Activated CD4-positive, CD25-positive, alpha-beta regulatory T cell treated with anti-CD3 and anti-CD28 coated beads, Interleukin-2, amount 50 U/mL, for 16 hours (primary cell): ENCODE measurements at places on chromosomes 16 and 17.

DNA sequence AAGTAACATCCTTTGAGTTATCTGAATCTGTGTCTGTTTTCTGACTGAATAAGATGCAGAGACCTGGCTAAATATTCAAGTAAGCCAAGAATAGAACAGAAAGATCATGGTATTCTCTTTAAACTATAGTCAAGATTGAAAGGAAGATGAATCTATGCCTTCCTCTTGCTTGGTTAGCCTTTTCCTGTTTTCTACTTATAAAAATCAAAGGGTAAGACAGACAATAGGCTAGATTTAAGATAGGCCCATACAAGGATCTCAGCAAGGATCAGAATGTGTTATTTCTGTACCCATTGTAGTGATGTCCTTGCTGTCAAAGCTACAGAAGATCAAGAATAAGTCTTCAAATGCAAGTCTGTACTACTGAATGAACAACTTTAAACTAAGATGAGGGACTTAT lies 7.0 kb upstream of the CDR2 start:
- no peak for DNase-seq

DNA sequence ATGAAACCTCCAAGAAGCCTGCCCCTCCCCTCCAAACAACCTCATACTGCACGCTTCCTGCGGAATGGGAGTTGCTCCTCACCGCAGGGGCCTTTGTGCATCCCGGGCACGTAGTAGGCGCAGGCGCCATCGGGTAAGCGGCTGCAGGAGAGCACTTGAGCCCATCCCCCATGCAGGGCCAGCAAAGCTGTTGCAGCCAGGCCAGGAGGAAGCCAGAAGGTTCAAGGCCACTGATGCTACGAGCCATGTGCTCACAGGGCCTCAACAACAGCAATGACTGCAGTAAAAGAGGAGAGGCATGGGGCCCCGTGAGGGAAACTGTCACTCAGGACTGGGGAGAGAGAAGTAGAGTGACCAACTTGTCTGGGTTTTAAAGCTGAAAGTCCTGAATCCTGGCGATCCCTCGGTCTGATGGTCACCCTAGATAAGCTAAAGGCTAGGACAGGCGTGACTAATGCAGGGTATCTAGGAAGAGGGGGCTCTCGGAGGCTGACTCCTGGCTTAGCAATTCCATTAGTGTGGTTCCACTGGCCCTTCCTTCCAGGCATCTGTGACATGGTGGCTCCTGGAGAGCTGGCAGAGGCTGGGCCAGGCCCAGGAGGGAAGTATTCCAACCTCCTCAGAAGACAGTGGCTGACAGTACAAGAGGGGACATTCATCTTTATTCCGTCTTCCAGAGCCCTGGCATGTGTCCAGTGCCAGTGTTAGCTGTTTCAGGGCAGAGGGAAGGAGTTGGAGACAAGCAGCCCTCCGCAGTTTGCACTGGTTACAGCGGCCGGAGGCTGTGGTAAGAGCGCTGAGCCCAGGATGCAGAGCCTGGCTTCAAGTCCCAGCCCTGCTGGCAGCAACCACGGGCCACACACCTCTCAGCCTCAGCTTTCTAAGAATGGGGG lies 20.8 kb downstream of the GOSR2 start:
- DNase-seq = no peak

DNA sequence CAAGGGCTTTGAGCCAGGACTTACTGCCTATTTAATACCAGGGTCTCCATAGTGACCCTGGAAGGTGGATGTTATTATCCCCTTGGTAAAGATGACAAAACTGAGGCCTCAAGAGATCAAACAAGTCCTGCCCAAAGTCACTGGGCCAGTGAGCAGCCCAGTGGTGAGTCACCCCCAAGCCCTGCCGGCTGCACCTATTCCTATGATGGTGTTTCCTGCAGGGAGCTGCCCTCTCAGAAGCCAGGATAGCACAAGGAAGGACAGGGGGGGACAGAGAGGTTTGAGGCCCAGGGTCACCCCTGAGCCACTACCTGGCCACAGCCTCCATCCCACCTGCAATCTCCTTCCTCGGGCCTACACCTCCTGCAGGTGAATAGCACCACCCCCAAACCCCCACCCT lies 90.9 kb downstream of the SDK2 start:
- DNase-seq = no peak

GRCh38 chr17:73983621-73984400 lies 219.7 kb upstream of the RPL38 start:
- no peak for DNase-seq

GRCh38 chr16:11240636-11241473 lies 15.1 kb downstream of the SOCS1 start:
- DNase-seq = no peak

DNA sequence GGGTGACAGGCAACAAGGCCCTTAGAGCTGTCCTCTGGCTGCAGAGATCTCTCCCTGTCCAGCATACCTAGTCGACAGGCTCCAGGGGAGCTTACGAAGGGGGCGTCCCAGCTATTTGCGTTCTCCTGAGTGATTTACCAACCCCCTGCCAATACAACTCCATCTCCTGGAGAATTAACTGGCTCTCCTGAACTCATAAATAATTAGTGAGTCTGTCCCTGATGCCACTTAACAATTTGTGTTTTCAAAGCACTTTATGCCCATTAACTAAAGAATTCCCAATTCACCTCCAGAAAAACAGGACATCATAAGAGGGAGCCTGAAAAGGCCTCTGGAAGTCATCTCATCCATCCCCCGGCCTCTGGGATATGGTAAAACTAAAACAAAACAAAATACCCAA lies 26.7 kb downstream of the SDK2 start:
- DNase-seq = no peak

GRCh38 chr16:4435337-4436067 lies 9.8 kb downstream of the DNAJA3 start:
- DNase-seq = no peak

DNA sequence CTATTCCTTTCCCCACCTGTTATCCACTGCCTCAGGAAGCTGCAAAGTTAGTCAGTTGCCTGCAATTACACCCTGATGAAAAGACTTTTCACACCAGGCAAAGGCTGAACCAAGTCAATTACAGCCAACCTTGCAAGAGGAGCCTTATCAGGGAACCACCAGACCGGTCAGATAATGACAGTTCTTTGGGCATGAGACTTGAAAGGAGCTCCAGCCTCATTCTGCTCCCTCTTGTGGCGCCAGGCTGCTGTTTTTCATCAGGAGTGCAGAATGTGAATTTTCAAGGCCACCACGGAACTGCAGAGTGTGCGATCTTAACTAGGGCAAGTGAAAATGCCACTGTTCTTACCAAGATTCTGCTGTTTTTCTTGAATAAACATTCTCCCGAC lies 22.5 kb downstream of the DNAI2 start:
- no peak for DNase-seq

DNA sequence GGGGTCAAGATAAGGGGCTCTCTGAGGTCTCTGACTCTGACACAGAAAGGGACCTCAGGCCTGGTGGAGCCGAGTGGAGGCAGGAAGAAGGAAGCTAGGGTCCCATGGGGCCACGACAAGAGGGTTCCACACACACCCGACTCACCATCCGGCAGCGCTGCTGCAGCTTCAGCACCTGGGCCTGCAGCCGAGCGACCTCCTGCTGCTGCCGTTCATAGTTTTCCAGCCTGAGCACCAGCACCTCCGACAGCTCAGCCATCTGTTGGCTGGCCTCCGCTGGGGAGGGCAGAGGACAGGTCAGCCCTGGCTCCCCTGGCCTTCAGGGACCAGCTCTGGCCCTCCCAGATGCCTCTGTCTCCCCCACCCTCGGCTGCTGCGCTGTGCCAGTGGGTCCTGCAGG lies 6.4 kb downstream of the HAP1 start:
- no peak for DNase-seq

GRCh38 chr17:47821424-47822391 lies at the start of gene OSBPL7:
Gene OSBPL7 (minus strand): TSS chr17:47821794. CDS start chr17:47820278, 1,516 bp downstream.
- DNase-seq = peak; percentile 40

DNA sequence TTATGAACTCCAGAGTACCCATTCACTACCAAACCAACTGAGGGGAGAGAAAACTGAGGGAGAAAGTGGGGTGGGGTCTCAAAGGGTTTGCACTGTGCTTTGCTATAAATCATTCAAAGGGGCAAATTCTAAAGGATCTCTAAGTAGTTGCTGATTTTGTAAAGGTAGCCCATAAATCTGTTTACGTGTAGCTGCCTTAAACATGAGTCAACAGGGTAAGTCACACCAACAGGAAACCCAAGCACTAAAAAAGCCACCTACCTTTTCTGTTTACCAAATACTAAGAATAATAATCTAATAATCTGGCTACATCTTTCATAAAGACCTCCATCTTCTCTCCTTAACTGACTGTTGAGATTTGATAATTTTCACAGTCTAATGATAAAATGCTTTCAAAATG lies 8.4 kb upstream of the HSBP1 start:
- DNase-seq = no peak

DNA sequence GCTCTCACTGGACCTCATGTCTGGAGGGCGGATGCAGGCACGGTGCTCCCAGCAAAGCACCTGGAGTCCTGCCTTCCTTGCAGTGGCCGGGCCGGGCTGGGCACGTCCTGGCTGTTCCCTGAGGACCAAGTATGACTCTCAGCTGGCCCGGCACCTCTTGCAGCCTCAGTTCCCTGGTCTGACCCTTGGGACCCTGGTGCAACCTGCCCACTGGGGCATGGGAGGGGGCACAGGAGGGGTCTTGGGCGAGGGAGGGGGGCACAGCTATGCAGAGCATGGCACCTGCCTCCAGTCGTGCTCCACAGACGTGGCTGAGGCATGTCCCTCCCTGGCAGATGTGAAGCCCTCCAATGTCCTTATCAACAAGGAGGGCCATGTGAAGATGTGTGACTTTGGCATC lies 19.6 kb downstream of the MAP2K3 start:
- no peak for DNase-seq

GRCh38 chr17:73513426-73513825 lies 130.8 kb downstream of the SDK2 start:
- no peak for DNase-seq

DNA sequence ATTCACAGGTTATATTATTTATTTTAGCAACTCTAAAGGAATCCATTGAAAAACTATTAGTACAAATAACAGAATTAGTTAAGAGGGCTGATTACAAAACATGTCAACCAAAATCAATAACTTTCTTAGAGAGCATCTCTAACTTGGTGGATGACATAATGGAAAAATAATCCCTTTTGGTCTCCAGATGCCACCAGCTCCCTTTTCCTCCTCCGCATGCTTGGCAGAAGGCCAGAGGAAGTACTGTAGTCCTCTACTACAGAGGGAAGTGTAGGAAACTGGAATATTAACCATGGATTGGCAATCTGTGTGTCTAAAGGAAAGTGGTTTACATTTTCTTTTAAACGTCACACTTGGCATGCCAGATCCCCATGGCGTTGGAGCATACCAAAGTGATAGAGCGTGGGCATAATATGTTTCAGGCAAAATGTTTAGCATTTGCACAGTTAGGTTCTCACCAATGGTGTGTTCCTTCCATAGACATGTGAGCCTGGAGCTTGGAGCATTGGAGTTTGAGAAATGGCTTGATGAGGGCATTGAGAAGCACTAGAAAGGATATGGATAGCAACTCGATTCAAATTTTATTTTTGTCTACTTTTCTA lies 106.3 kb downstream of the PRKCB start:
- DNase-seq = no peak

DNA sequence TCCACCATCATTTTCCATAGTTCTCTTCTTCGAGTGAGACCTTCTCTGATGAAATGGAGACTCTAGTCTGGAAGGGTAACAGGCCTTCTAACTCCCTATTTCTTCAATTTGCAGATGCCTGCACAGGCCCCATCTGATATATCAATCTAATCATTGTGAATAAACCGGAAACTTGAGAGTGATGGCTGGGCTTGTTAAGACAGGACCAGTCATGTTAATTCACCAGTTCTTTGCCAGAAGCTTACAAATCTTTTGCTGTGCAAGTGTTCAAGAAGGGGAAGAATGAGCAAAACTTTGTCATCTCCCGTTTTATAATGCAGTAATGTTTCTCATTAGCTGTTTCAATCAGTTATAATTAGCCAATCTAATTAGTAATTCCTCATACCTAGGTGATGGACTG lies 1561.3 kb upstream of the GOT2 start:
- no peak for DNase-seq

DNA sequence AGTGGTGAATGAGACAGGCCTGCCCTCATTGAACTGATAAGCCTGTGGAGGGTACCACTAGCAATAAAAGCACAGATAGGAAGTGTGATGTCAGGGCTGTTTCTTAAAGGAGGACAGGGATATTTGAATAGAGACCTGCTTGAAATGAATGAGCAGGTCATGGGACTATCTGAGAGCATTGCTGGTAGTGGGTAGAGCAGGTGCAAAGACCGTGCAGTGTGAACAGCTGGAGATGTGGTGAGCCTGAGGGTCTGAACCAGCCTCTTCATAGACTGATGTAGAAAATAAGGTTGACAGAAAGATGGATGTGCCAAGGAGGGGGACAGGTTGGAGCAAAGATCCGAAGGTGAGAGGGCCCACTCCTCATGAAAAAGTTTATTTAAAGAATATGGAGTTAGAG lies 2.4 kb downstream of the NUP93 start:
- DNase-seq = no peak

DNA sequence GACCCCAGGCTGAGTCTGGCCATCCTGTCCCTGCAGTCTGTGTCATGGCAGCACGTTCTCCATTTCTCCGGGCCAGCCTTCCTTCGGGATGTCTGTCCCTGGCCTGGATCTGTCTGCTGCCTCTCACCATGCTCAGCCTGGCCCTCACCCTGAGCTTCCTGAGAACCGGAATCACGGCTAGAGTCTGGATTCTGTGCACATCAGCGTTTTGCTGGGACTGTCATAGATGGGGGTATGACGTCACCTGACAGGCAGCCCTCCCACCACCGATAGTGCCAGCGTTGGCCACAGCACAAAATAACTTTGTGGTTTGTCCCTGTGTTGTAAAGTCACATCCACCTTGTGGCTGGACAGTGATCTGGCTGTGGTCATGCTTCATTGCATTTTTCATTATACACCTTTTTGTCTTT lies 59.2 kb downstream of the B9D1 start:
- DNase-seq = no peak

- peak; percentile 62 for DNase-seq
These were observed 28.7 kb upstream of the FASN start for GRCh38 chr17:82126556-82127314.

DNA sequence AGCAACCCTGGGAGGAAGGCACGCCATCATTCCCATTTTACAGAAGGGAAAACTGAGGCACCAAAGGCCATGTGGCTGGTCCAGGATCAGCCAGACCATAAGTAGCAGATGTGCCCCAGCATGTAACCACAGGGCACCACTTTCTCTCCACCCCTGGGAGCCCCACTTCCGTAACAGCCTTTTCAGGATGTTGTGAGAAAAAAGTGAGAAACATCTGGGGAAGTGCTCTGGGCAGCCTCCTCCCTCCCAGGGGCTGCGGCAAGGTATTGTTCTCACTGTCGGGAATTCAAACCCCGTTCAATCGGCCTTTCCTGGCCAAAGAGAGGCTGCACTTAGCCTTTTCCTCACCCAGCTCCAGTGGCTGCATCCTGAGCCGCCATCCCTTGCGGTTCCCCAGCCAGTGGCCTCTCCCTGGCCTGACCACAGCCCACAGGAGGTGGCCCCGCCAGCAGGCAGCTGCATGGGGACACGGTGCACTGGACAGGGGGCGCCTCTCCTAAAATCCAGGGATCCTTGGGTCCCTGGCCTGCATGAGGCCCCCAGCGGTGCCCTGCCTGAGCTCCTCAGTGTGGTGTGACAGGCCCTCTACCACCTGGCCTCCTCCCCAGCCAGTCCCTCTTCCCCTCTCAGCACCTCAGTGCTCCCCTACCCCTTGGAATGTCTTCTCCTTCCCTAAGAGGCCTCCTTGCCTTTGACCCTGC lies 5.7 kb upstream of the CDH5 start:
- DNase-seq = no peak

GRCh38 chr17:921161-921560 lies 58.4 kb downstream of the NXN start:
- DNase-seq = no peak
